HAP-1 (cell line): ENCODE measurements at places on chromosomes 16 and 17.

GRCh38 chr16:85614338-85615013, 1.4 kb downstream of the GSE1 start:
- DNase-seq: no peak

- no peak for DNase-seq
Observed at GRCh38 chr17:39144416-39144840, 7.0 kb downstream of the PLXDC1 start.

DNA sequence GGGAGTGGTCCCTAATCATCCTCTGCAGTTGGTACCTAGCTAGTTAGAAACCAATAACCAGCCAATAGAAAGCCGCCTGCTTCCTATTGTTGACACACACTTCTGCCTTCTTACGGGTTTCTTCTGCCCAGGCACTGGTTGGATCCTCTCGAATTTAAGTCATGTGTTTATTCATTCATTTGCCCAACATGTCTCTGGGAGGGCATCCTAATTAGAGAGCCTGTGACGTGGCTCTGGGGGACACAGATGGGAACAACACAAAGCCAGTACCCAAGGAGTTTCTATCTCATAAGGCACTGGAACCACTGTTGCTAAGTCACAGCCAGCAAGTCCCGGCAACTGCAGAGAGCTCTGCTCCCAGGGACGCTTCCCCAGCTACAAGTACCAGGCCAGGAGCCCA, 300.7 kb upstream of the TNRC6C start:
- no peak for DNase-seq

GRCh38 chr17:68565661-68566441, 35.3 kb downstream of the FAM20A start:
- DNase-seq: no peak

DNA sequence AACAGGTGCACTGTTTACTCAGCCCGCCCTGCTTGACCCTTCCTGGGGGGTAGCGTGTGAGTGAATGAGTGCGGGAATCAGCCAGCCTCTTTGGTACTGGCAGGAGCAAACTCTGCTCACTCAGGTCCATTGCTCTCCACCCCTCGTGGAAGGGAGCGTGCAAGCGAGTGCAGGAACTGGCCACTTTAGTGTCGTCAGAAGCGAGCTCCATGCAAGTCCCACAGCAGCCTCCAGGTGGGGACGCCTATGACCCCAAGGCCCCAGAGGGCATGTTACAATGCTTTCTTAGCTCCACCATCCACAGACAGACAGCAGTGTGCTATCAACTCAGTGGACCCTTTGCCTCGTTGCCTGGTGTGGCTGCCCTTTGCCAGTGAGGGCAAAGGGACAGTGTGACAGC, 1025.1 kb upstream of the CDH8 start:
- no peak for DNase-seq

GRCh38 chr17:50064253-50065001, 8.5 kb downstream of the ITGA3 start:
- no peak for DNase-seq

DNA sequence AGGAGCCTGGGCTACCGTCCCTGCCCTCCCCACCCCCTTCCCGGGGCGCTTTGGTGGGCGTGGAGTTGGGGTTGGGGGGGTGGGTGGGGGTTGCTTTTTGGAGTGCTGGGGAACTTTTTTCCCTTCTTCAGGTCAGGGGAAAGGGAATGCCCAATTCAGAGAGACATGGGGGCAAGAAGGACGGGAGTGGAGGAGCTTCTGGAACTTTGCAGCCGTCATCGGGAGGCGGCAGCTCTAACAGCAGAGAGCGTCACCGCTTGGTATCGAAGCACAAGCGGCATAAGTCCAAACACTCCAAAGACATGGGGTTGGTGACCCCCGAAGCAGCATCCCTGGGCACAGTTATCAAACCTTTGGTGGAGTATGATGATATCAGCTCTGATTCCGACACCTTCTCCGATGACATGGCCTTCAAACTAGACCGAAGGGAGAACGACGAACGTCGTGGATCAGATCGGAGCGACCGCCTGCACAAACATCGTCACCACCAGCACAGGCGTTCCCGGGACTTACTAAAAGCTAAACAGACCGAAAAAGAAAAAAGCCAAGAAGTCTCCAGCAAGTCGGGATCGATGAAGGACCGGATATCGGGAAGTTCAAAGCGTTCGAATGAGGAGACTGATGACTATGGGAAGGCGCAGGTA, 762 bp downstream of the CDK12 start:
- peak; percentile 16 for DNase-seq
